Right ventricle myocardium superior (tissue), 1 donor: ENCODE measurements at places on chromosomes 16 and 17.

DNA sequence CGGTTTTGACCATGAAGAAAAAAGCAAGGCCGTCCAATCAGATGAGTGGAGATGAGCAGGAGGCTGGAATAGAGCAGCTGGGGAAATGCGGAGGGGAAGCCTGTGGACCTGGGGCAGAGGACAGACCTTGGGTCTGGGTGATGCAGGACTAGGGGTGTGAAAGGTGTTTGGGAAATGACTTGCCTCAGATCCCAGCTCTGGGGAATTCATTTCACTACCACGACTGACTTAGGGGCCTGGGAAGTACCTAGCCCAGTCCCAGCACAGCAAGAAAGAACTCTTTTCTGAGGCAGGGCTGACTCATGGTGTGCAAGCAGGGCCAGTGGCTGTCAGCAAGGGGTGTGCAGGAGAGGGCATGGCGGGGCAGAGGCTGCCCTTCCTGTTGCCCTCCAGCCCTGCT, 14.8 kb downstream of the DNAI2 start:
- no peak for DNase-seq

DNA sequence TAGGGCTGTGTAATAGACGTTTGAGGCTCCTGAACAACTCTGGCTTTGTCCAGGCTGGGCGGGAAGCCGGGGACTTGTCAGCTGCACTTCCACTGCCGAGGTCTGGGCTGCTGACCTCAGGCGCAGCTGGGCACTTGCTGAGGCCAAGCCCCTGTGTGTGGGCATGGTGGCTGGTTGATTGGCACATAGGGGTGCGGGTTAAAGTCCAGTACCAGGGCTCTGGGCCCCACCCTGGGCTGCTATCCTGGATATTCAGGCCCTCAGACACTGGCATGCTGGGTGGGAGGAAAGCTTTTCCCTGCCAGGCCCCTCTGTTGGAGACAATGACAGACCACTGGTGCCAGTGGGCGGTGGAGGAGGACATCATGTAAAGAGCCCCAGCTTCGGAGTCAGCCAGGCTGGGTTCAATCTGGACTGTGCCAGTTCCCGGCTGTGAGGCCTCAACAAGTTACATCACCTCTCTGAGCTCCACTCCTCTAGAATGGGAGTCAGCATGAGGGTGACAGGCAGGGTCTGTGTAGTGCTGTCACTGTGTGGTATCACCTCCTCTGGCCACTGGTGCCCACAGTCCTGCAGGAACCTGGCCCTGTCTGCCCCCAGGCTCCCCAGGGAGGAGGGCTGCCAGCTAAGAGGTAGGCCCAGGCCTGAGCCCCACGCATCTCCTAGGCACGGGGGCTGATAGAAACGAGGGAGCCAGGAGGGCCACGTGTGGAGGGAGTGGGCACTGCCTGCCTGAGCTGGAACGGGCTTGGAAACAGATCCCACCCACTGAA, 42.5 kb downstream of the PSME3IP1 start:
- DNase-seq: no peak

DNA sequence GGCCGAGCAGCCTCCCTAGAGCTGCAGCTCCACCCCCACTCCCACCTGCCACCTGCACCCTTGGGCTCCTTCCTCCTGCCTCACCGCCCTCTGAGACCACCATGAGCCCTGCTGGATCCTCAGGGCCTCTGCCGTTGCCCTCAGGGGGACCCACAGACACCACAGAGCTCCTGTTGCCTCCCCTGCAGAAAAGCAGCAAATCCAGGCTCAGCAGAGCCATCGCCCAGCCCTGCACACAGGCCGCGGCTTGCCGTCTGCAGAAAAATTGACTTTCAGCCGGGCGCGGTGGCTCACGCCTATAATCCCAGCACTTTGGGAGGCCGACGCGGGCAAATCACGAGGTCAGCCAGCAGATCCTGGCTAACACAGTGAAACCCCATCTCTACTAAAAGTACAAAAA, 7.0 kb upstream of the PPP1R27 start:
- DNase-seq: no peak

DNA sequence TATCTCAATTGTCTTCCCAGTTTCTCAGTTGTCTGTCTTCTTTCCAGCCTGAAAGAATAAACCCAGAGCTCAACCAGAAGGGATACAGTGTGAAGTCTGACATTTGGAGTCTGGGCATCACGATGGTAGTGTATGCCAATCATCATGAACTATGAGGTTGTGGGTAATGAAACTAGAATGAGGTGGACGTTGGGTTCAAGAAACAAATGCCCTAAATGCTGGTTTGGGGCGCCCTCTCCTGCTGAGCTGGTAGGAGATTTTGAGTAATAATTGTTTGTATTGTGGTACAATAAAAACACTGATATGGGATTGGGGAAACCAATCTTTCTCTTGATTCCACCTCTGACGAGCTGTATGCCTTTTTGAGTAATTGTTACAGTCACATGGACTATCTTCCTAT, 110.4 kb downstream of the MAP2K6 start:
- no peak for DNase-seq

DNA sequence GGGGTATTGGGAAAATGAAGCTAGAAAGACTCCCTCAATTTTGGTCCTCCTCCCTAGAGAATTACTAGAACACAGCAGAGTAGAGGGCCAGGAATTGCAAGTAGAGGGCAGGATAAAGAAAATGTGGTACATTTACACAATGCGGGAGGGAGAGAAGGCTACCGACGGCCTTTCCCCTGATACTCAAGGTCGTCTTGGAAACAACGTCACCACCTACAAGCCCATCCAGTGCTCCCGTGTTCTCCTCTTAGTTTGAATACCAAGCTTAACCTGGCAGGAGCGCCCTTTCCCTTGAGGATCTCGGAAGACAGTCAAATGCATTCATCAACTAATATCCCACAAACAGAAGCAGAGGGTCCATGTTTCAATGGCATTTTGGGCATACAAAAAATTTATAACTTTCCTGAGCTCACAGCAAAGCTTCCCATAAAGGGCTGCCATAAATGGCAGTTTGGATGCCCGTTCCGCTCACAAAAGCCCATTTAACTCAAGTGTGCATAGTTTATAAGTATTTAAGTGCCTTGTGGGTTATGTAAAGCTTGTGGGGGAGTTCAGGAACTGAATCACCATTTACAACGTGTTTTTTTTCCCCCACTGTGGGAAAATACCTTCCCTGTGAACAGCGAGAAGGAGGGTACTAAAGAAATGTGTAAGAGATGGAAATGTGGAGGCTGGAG, 414.6 kb downstream of the SLC39A11 start:
- no peak for DNase-seq

- no peak for DNase-seq
Observed at GRCh38 chr17:72452286-72453173, 331.7 kb downstream of the SOX9 start.

GRCh38 chr17:18218756-18219415, 6.5 kb upstream of the LLGL1 start:
- DNase-seq: peak; percentile 69

DNA sequence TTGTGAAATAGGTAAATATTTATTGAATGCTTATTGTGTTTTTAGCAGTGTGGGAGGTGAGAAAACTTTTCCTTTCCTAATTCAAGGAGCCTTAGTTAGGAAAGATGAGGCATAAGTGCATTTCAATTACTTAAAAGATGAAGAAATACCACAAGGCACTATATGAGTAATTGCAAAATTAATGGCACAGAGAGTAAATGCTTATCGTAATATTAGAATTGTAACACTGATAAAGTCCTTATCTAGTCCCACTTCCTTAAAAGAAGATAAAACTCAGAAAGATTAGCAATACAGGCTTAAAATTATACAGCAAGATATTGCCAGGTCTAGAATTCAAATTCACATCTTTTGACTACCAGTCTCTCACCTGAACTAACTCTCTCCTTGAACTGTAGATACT, 232.6 kb upstream of the TBX2 start:
- no peak for DNase-seq

- peak; percentile 62 for DNase-seq
Observed at GRCh38 chr16:84735849-84736586, 36.2 kb downstream of the USP10 start.

- DNase-seq: no peak
Observed at GRCh38 chr16:53773150-53773846, 69.3 kb downstream of the FTO start.

GRCh38 chr17:41812381-41813151, at the start of gene FKBP10:
TSS of gene FKBP10 (plus strand) at chr17:41813004. CDS start at chr17:41813035, 31 bp downstream.
- DNase-seq: peak; percentile 72

- DNase-seq: no peak
Observed at GRCh38 chr17:77873500-77874302, 84.8 kb upstream of the TNRC6C start.

- DNase-seq: no peak
Observed at GRCh38 chr17:40895106-40895730, 10.2 kb upstream of the KRT20 start.
